HCT116 (cell line): ENCODE measurements at places on chromosomes 2 and 18. TPM values are rescaled to one million over a fixed set of nuclear protein-coding genes. Genes with fewer than 3 reads are reported as not detected.

DNA sequence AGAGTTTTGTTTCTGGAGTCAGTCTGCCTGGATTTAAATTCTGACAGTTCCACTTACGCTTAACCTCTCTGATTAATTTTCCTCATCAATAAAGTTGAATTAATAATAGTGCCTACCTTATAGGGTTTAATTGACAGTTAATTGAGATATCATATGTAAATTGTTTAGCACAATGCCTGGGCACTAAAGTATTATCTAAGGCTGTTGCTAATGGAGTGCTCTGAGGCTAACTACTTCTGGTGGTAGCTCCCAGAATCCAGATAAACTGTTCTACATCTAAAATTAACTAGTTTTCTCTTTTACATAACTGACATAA lies 185.6 kb upstream of the STON1 start:
- H3K4me1 ChIP-seq: no peaks in the 10 kb centered on the region
- no peak for DNase-seq
- no peaks in the 10 kb centered on the region for H3K27me3 ChIP-seq
- H3K36me3 ChIP-seq: peaks cover 27% of the 10 kb centered on the region
- H3K4me3 ChIP-seq: no peak overlapping the region
- H3K27ac ChIP-seq: no peak overlapping the region

DNA sequence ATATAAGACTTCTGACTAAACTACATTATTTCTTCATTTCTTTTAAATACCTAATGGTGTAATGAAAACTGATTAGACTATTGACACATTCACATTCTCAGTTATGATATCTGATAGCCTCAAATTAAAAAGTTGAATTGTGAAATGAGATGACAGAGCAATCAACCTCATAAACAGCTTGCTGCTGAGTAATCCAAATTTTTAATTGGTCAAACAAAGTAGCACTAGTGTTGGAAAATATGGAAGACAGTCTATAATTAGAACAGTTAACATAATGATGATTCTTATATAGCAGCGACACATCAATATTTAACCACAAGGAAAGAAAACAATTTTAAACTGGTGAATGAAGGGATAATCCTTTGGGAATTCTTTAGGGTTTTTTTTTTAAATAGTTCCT lies 91.9 kb upstream of the LRP1B start:
- no peak overlapping the region for H3K27ac ChIP-seq
- no peaks in the 10 kb centered on the region for H3K36me3 ChIP-seq
- no peaks in the 10 kb centered on the region for H3K27me3 ChIP-seq
- no peaks in the 10 kb centered on the region for H3K4me1 ChIP-seq

TUBB8B gene
- total RNA-seq: 0.57 TPM

FOXD4L1 gene
- total RNA-seq: 0.64 TPM

AP1S3 gene
- total RNA-seq: 185 TPM

- no peak overlapping the region for H3K4me3 ChIP-seq
- H3K27me3 ChIP-seq: no peaks in the 10 kb centered on the region
- DNase-seq: no peak
- H3K27ac ChIP-seq: no peak overlapping the region
Measured at GRCh38 chr18:41765460-41765859, 189.6 kb upstream of the PIK3C3 start.

- no peaks in the 10 kb centered on the region for H3K36me3 ChIP-seq
- DNase-seq: no peak
- no peaks in the 10 kb centered on the region for H3K4me1 ChIP-seq
- H3K27ac ChIP-seq: no peak overlapping the region
Measured at GRCh38 chr2:21910832-21911507, 787.2 kb downstream of the TDRD15 start.

DNA sequence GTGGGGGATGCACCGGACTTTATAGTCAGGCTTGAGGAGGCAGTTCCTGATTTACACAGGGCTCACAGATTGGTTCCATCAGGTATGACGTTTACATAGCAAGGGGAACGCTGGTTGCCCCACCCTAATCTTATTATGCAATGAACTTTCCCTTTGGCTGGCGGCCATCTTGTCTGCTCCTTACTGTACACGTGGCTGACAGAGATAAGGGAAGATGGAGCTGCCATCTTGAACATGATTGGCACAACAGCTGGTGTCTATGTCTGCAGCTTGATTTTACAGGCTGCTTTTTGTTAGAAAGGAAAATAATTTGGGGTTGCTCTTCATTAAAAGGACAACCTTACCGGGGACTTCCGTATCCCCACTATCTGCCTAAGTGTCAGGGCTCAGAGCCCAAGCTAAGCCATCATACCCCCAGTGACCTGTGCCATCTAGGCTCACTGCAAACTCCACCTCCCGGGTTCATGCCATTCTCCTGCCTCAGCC lies 33.5 kb upstream of the ATG16L1 start:
- no peak overlapping the region for H3K4me3 ChIP-seq
- no peak for DNase-seq
- H3K27me3 ChIP-seq: no peaks in the 10 kb centered on the region
- H3K27ac ChIP-seq: no peak overlapping the region

LAMA1 gene
- 0.05 TPM for total RNA-seq

ST8SIA5 gene
- total RNA-seq: 0.54 TPM

GRCh38 chr2:28583899-28584553 lies 88.2 kb downstream of the PLB1 start:
- H3K27ac ChIP-seq: peak overlapping the region; percentile 63
- peak; percentile 80 for DNase-seq
- peak overlapping the region; percentile 49 for H3K4me3 ChIP-seq
- no peaks in the 10 kb centered on the region for H3K36me3 ChIP-seq

- no peak overlapping the region for H3K4me3 ChIP-seq
- DNase-seq: no peak
- no peaks in the 10 kb centered on the region for H3K36me3 ChIP-seq
- H3K27me3 ChIP-seq: 0 out of 2 replicates have a peak, but pooled peaks cover 19% of the 10 kb centered on the region
- no peaks in the 10 kb centered on the region; the same call in 1 of the 2 replicates for H3K4me1 ChIP-seq
- no peak overlapping the region for H3K27ac ChIP-seq
Measured at GRCh38 chr2:237440819-237441281, 26.9 kb upstream of the COL6A3 start.

SP140L gene
- 28.9 TPM for total RNA-seq

IL1F10 gene
- not detected for total RNA-seq

DNA sequence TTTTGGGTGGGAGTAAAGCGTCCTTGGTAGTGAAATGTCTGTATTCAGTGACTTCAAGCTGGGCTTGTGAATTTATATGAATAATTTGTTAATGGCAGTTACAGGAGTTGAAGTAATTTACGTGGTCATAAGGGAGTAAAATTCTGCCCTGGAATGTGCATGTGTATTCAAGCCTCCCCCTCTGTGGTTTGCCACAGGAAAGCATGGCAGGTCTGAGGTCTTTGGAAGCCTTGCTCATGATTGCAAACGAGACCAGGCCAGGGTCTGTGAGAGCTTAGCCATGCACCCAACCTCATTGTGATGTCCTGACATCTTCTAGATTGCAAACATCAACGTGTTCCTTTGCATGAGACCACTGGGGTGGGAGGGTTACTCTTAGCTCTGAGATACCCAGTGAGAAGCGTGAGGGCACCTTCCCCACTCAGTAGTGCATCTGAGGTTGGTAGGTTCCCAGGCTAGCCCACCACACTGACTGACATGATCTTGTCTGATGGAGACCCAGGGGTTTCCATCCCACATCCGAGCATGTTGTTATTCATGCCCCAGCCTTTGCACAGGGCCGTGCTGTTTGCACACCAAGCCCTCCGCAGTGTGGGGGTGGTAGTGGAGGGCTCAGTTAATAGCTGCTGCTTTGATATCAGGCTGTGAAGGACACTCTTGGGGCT lies 216.5 kb downstream of the KLHL29 start:
- no peak for DNase-seq
- H3K27ac ChIP-seq: no peak overlapping the region
- no peaks in the 10 kb centered on the region for H3K36me3 ChIP-seq
- H3K4me1 ChIP-seq: no peaks in the 10 kb centered on the region
- H3K4me3 ChIP-seq: no peak overlapping the region

- DNase-seq: no peak
- H3K4me1 ChIP-seq: no peaks in the 10 kb centered on the region
- H3K27me3 ChIP-seq: no peaks in the 10 kb centered on the region
- no peaks in the 10 kb centered on the region for H3K36me3 ChIP-seq
- no peak overlapping the region for H3K4me3 ChIP-seq
Measured at GRCh38 chr2:238553159-238553558, 126.4 kb downstream of the ASB1 start.

DHRS9 gene
- 0.15 TPM for total RNA-seq

GRCh38 chr2:177593402-177593801 lies 200.8 kb downstream of the AGPS start:
- H3K27me3 ChIP-seq: no peaks in the 10 kb centered on the region
- no peaks in the 10 kb centered on the region for H3K4me1 ChIP-seq
- no peaks in the 10 kb centered on the region for H3K36me3 ChIP-seq
- H3K27ac ChIP-seq: no peak overlapping the region
- H3K4me3 ChIP-seq: no peak overlapping the region

SYT4 gene
- not detected for total RNA-seq

DNA sequence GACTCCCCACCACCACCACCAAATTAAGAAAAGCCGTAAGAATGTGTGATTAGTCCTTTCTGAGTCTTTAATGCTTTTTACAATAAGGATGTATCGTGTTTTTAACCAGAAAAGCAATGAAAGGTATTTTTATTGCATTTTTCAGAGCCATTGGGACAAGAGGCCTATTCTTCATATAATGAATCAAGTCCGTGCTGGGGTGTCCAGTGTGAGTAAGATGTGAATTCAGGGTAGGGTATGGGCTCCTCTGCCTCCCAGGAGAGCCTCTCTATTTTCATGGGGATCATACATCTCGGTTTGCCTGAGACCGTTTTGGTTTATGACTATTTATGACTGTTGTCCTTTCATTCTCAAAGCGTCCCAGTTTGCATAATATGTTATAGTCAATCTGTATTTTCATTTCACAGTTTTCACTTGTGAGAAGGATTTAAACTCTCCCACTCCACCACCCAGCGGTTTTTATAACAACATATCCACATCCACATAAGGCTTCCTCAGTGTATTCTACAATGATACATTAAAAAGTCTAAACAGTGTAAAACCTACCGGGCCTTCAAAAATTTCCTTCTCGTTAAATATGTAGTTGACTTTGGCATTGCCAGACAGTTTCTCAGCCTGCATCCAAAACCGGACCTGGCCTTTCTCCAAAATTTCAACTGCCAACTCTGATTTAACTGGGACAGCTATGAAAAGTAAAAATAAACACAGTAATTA lies 80.8 kb upstream of the LPIN2 start:
- no peak overlapping the region for H3K27ac ChIP-seq
- no peaks in the 10 kb centered on the region for H3K36me3 ChIP-seq
- no peak overlapping the region for H3K4me3 ChIP-seq

SLC9A4 gene
- 0.07 TPM for total RNA-seq

FIGN gene
- not detected for total RNA-seq

- no peaks in the 10 kb centered on the region for H3K36me3 ChIP-seq
- DNase-seq: no peak
- peak overlapping the region; percentile 67 for H3K27ac ChIP-seq
- H3K4me1 ChIP-seq: peaks cover 9% of the 10 kb centered on the region; the same call in 1 of the 2 replicates
- H3K27me3 ChIP-seq: no peaks in the 10 kb centered on the region
- peak overlapping the region; percentile 100 for H3K4me3 ChIP-seq
Measured at GRCh38 chr2:53786352-53786704, 425 bp downstream of the ASB3 start.

DNA sequence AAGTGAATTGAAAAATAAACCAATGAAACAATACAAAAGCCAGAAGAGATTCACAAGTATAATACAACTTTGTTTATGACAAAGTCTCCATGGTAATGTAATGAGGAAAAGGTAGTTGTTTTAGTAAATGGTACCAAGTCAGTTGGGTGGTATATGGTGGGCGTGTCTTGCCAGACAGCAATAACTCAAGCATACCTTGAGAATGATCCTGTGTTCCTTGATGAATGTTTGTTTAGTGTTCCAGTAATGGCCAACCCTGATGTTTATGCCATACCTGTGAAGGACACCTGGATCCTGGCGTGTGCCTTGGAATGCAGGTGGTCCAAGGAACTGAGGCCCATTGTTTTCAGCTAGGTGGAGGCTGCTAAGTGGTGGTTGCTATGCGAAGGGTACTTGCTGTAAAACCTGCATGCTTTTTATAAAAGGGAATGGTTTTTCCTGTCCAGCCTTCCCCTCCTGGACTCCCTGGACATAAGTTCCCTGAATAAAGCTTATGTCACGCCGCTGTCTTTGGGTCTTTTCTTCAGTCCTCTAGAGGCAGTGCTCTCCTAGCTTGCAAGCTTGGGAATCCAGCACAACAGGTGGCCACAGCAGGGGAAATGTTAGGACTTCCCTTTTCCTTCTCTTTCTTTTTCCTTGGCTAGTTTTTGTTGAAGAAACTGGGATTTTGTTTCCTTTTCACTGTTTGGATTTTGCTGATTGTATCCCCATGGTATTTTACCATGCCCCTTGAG lies 54.7 kb downstream of the MTA3 start:
- DNase-seq: no peak
- H3K27ac ChIP-seq: no peak overlapping the region
- no peaks in the 10 kb centered on the region for H3K4me1 ChIP-seq
- no peaks in the 10 kb centered on the region for H3K27me3 ChIP-seq

DNA sequence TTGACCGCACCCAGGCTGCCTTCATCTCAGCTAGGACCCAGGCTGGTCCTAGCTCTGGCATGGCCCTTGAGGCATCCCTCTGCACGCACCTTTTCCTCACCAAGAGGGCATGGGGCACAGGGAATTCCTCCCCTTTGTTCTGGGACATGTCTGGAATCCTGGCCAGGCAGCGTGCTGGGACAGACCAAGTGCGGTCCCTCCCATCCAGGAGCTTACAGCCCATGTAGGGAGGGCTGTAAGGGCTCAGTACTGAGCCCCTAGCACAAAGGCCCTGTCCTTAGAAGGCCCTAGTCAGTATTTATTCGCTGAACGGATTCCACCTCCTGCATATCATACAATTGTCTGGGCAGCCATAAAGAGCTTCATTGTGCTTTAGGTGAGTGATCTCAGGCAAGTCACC lies 3.0 kb downstream of the TMEM37 start:
- H3K36me3 ChIP-seq: no peaks in the 10 kb centered on the region
- no peaks in the 10 kb centered on the region for H3K27me3 ChIP-seq
- no peak overlapping the region for H3K27ac ChIP-seq
- H3K4me3 ChIP-seq: no peak overlapping the region
- DNase-seq: no peak

DNA sequence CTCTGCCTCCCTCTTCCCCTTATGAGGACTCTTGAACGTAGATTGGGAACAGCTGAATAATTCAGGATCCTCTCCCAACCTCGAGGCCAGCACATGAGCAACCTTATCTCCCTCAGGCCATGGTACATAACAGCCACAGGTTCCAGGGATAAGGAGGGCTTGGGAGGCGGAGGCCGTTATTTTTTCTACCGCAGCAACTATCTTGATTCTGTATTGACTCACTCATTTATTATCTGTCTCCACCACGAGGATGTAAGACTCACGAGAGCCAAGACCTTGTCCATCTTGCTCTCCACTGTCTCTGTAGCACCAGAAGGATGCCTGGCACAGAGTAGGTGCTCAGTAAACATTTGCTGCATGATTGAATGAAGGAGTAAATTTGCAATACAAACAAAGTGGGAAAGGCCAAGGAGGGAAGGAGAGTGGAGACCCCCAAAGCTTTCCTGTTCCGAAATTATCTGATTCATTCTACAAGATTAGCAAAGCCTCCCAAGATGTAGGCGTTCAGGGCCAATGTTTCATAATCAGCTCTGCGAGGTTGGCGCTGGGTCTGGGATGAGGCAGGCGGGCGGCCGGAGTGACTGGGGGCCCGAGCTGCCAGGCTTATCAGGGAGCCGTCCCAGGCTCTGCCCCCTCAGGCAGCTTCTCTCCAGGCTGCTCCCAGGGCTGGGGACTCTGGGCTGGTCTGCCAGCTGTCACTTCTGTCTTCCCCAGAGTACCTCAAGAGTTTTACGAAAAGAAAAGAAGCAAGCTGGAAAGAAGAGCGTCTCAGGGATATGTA lies 31.6 kb downstream of the INPP5D start:
- no peaks in the 10 kb centered on the region for H3K27me3 ChIP-seq
- H3K27ac ChIP-seq: no peak overlapping the region
- H3K4me1 ChIP-seq: no peaks in the 10 kb centered on the region
- H3K36me3 ChIP-seq: no peaks in the 10 kb centered on the region
- no peak overlapping the region for H3K4me3 ChIP-seq
- no peak for DNase-seq
